Smooth muscle cell of the coronary artery (primary cell): ENCODE measurements at places on chromosomes 3 and 15. TPM values are rescaled to one million over a fixed set of nuclear protein-coding genes. Genes with fewer than 3 reads are reported as not detected.

Gene TTLL13
- 0.12 TPM in 1 of 2 replicates, not detected in the other for total RNA-seq

Gene GMNC
- not detected in 2 replicates for total RNA-seq

Gene REC114
- not detected in 2 replicates for total RNA-seq

Gene ALPK3
- total RNA-seq: 0.12 and 7.7 TPM in 2 replicates

Gene CDHR4
- 1.3 TPM in 1 of 2 replicates, not detected in the other for total RNA-seq

Gene VWA5B2
- 1.3 TPM in 1 of 2 replicates, not detected in the other for total RNA-seq

Gene MAP3K13
- 14.7 and 19.3 TPM in 2 replicates for total RNA-seq

Gene TMEM40
- not detected in 2 replicates for total RNA-seq

Gene NLGN1
- 0.30 and 3.0 TPM in 2 replicates for total RNA-seq

Gene FMN1
- total RNA-seq: 0.08 and 7.5 TPM in 2 replicates

Gene LRRN1
- total RNA-seq: not detected in 2 replicates

Gene SCN11A
- under 0.01 TPM in 1 of 2 replicates, not detected in the other for total RNA-seq

Gene CPN2
- not detected in 2 replicates for total RNA-seq

Gene GOLGA8O
- total RNA-seq: 0.60 and 1.2 TPM in 2 replicates

Gene ABI3BP
- 1.6 and 48.2 TPM in 2 replicates for total RNA-seq

Gene SPINK8
- not detected in 2 replicates for total RNA-seq

Gene ZNF501
- 3.8 and 5.5 TPM in 2 replicates for total RNA-seq

Gene STRC
- total RNA-seq: under 0.01 TPM in 2 replicates

Gene CX3CR1
- under 0.01 TPM in 1 of 2 replicates, not detected in the other for total RNA-seq

Gene TMEM266
- total RNA-seq: 0.82 TPM in 1 of 2 replicates, not detected in the other

Gene KNG1
- total RNA-seq: not detected in 2 replicates

Gene ZIC1
- total RNA-seq: 1.6 TPM in 1 of 2 replicates, not detected in the other

Gene CHST2
- 8.2 and 16.7 TPM in 2 replicates for total RNA-seq

Gene FRMD5
- 9.7 and 15.4 TPM in 2 replicates for total RNA-seq

Gene ITPKA
- total RNA-seq: 0.60 and 1.3 TPM in 2 replicates

Gene CHST13
- 0.12 TPM in 1 of 2 replicates, not detected in the other for total RNA-seq

Gene SLC24A5
- not detected in 2 replicates for total RNA-seq

Gene APOD
- total RNA-seq: 0.08 and 11.8 TPM in 2 replicates
